Fibroblast of upper back skin (primary cell): ENCODE measurements at places on chromosomes 6 and 20.
A peak's percentile ranks its signal among the peaks of the same experiment; 100 is the strongest.

DNA sequence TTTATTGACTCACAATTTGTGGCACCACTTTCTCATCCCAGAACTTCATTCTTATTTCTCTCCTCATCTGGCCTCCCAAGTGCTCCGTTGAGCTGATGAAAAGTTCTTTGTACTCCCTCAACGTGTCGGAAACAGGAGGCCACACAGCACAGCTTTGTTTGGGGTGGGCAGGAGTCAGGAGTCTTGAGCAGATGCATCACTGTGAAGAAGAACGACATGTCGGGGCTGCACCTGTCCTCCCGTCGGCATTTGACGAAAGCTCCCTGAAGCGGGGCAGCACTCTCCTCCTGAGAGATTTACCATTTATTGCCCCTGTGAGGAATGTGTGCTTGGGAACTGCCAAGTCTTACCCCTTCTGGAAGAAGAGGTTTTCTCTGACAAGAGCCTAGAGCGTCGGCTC, 28.1 kb downstream of the TAF8 start:
- no peak for DNase-seq

DNA sequence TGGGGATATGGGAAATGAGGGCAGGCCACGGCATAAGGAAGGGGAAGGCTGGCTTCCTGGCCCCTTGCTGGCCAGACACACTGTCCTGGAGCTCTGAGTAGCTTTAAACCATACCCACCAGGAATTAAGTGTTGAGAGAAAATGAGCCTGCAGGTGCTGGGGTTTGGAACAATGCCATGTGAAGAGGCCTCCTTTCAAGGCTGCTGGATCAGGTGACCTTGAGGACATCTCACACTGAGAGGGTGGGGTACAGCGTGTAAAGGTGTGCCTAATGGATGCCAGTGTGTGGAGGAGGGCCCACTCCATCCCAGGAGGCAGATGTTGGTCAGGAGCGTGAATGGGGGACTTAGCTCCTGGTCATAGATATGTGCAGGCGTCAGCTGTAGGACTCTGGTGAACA, 74.8 kb upstream of the MLN start:
- DNase-seq: no peak

GRCh38 chr6:136703331-136703865, 88.9 kb downstream of the MAP3K5 start:
- no peak for DNase-seq

DNA sequence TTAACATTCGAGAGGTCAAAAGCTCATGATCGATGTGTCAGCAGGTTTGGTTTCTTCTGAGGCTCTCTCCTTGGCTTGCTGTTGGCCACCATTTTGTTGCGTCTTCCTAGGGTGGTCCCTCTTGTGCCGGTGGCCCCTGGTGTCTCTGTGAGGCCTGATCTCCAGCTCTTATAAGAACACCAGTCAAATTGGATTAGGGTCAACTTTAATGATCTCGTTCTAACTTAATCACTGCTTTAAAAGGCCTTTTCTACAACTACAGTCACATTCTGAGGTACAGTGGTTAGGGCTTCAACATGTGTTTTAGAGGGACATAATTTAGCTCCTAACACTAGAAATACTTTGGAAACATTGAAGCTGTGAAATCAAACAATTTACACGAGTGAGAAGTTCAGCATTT, 240.8 kb upstream of the KCNQ5 start:
- no peak for DNase-seq

- no peak for DNase-seq
These were observed 109.2 kb upstream of the ASF1A start for GRCh38 chr6:118784641-118785164.

DNA sequence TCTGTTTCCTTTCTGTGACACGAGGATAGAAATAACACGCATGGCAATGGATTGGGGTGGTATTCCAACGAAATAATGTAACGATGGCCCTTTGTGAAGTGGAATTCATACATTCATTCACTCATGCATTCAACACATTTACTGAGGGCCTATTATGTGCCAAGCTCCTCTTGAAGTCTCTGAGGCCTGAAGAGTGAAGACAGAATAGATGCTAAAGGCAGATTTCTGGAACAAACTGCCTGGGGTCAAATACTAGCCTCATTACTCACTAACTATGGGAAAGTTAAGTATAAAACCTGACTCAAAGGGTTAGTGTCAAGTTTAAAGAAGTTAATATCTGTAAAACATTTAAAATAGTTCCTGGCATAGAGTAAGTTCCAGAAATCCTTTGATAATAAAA, 279.6 kb upstream of the SULF2 start:
- DNase-seq: peak; percentile 64

GRCh38 chr20:5621305-5621704, 128.9 kb upstream of the SHLD1 start:
- no peak for DNase-seq

GRCh38 chr6:72412709-72413044, 209.2 kb upstream of the KCNQ5 start:
- DNase-seq: no peak

DNA sequence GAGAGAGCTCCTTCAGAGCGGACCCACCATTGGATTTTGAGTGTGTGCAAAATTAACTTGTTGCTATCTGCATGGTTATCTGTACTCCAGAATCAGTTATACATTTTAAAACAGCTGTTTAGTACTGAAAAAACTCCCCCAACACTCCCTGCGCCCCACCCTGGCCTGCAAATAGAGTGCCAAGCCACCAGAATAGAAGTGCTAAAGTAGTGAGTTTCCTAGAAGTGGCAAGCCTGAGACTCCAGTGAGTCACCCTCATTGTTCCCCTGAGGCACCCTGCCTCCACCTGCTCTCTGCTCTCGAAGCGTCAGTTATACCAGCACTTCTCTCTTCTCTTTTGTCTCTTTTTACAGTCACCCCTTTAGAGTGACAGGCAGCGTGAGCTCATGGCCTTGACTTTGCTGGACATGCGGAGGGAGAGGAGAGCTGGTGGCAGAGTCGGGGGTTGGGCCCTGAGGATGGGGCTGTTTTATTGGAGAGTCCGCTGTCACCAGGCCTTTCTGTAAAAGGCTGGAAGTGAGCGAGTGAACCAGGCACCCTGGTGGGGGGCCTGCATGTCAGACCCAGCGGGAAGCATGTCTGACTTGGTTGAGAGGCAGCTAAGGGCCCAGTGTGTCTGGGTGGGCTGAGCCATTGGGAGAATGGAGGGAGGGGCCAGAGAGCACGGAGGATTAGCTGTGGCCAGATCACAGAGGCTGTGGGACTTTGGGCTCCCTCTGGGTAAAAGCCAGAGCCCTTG, 10.4 kb downstream of the IGF2R start:
- no peak for DNase-seq

DNA sequence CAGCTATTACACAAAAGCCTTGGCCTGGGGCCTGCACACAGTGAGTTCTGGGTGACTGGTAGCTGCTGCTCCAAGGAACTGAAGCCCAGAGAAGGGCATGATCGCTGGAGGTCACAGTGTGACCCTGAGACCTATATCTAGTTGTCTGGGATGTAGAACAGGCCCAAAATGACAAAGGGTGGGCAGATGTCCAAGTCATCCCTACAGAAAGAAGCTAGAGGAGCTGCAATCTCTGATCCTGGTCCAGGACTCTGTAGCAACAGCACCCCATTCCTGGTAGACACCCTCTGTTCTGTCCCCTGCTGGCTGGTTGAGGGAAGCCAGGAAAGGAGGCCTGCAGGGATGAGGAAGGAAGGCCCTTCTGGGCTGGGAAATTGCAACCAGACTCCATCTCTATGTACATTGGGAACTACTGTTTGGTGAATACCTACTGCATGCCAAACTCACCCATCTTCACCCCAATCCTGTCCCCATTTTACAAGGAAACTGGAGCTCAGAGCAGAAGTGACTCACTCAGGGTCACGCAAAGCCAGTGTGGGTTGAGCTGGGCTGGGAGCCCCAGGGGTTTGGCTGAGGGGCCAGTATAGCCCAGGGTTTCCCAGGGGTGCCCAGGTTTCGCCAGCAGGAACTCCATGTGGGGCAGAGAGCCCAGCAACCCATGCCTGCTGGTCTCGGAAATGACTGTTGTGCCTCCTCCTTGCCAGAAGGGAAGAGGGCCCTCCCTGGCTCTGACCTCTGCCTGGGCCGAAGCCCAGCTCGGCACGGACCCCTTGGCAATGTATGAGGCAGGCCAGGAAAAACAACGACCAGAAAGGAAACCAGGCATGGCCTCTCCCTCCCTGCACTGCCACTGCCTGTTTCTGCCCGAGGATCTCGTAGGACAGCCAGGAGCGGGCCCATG, 44.9 kb upstream of the TLDC2 start:
- no peak for DNase-seq

DNA sequence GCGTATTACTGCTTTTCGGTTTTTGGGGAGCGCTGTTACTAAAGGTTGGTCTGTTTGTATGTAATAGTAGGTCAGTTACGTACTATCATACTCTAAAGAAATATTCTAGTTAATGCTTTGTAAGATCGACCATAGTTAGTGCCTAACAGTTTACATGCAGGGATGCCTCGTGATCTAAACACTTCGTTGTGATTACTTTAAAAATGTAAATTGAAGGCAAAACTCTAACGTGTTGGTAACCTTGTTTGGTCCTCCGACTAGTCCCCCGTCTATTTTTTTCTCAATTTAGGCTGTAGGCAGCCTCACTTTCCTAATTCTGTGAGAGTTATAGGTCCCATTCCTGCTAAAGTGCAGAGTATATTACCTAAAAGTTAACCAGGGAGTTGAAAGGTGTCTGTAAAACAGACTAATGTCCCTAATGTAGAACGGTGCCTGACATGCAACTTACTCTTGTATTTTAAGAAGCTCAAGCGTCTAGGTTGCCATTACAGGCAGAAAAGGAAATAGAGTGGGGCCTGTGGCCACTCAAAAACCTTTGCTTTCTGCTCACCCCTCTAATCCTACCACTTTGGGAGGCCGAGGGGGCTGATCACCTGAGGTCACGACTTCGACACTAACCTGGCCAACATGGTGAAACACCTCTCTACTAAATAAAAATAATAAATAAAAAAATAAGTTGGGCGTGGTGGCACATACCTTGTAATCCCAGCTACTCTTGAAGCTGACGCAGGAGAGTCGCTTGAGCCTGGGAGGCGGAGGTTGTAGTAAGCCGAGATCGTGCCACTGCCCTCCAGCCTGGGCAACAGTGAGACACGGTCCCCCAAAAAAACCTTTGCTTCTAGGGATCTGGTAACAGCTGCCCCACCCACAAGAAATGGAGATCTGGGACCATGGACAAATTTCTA, 37.8 kb downstream of the HFE start:
- peak; percentile 8 for DNase-seq

- DNase-seq: no peak
These were observed 53.2 kb downstream of the FAM8A1 start for GRCh38 chr6:17653198-17653882.

GRCh38 chr20:50431066-50431450, 79.1 kb upstream of the PTPN1 start:
- DNase-seq: no peak

GRCh38 chr20:41616228-41616627, 1.9 kb downstream of the CHD6 start:
- DNase-seq: no peak

GRCh38 chr6:12203001-12203400, 87.2 kb upstream of the EDN1 start:
- peak; percentile 60 for DNase-seq

DNA sequence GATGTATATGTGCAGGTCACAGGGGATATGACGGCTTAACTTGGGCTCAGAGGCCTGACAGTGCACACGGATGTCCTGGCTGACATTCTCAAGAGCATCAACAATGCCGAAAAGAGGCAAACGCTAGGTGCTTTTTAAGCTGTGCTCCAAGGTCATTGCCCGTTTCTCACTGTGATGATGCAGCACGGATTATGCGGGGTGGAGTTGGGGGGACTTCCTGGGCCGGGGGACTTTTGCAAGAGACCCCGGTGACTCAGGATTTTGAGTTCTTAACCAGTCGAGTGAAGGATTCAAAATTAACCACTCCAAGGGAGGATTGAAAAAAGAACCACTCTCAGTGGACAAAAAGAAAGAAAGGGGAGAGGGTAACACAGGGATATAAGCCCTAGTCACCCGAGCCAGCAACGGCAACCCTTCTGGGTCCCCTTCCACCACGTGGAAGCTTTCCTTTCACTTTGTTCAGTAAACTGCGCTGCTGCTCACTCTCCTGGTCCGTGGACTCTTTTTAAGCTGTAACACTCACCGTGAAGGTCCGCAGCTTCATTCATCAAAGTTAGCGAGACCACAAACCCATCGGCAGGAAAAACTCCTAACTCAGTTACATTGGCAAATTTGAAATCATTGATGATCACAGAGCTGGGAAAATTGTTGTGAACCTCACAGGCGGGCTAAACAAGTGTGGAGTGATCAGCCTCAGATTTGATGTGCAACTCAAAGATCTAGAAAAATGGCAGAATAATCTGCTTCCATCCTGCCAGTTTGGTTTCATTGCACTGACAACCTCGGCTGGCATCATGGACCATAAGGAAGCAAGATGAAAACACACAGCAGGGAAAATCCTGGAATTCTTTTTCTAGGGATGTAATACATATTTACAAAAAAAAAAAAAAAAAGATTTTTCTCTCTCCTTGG, 199.3 kb downstream of the ARID1B start:
- DNase-seq: peak; percentile 32

DNA sequence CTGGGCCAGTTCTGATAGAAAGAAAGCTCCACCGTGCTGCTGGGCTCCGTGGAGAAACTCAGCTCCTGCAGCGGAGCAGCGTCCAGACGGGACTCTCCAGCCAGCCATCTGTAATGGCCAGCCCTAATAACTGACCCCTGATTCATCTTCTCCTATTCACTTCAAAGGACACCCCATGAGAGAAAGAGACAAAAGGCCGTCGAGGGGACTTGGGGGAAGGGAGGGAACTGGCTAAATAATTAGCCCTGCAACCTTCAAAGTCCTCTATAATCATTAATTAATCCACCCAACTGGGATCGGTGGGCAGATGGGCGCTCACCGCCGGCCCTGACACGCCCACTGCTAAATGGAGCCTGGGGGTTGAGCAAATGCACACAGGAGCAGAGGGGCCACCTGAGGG, 512.4 kb downstream of the CD83 start:
- DNase-seq: no peak

- DNase-seq: no peak
These were observed 12.4 kb downstream of the SCML4 start for GRCh38 chr6:107811591-107812218.

DNA sequence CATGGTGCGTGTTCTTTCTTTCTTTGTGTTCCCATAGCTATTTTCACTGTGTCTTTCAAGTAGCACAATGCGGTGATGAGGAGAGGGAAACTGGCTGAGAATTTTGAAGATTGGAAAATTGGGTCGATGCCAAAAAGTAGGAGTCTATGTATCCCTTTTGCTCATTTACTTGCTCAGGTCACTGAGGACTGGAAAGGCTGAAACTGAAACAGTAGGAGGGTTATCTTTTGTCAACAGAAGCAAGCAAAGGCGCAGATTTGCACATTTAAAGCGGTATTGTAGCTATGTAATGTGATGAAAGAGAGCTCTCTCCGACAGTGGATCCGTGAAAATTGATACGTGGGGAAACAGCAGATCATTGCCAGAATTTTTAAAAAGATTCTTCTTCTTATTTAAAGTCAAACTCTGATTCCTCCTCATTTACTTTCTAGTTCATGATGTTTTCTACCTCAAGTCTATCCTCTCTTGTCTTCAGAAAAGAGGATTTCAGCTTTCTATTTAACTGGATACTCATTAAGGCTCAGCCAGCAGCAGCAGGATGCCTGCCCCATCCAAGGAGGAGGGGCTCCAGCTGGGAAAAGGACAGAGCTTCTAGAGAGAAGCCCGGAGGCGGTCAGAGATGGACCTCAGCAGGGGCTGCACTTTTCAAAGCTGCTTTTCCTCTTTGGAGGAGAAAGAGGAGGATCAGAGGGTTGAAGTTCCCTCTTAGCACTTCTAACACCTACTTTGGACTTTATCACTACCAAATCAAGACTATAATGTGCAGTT, 15.9 kb upstream of the FYN start:
- DNase-seq: peak; percentile 31

GRCh38 chr6:9095729-9096128, 660.4 kb upstream of the SLC35B3 start:
- DNase-seq: no peak

- no peak for DNase-seq
These were observed 21.0 kb downstream of the PHACTR3 start for GRCh38 chr20:59625214-59625922.
